CD4-positive, alpha-beta memory T cell (primary cell): ENCODE measurements at places on chromosomes 2 and 18.

- DNase-seq, result peak; percentile 71
Observed at GRCh38 chr2:214808981-214809750, at the start of gene BARD1. Gene BARD1 (minus strand): TSS chr2:214809683. CDS start chr2:214809569, 114 bp downstream.

DNA sequence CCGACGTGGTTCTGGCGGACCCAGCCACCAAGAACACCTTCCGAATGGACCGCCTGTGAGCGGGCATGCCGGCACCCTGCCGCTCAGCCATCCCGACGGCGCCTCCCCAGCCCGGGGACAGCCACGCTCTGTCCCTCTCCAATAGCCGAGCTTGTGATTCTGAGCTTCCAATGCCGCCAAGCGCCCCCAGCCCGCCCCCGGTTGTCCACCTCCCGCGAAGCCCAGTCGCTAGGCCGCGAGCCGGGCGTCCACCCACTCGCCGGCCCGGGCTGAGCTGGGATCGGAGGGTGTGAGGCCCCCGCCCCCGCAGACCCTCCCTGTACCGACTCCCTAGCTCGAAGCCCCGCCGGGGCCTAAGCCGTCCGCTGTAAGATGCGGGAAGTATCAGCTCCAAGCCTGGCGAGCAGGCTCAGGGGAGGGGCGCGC lies 1195.1 kb upstream of the CHAC2 start:
- DNase-seq, result no peak

GRCh38 chr2:38294597-38294996 lies 82.5 kb downstream of the ATL2 start:
- DNase-seq, result no peak

- no peak for DNase-seq
Observed at GRCh38 chr2:89842180-89842908, 1150.9 kb downstream of the RPIA start.
